ENCODE measurements at places on chromosomes 12 and 14. TPM values are rescaled to one million over a fixed set of nuclear protein-coding genes. Genes with fewer than 3 reads are reported as not detected.

The RDH12 gene
- polyA plus RNA-seq: 0.87 TPM

The DAD1 gene
- polyA plus RNA-seq: 140 TPM

The TAS2R31 gene
- 1.7 TPM for polyA plus RNA-seq

The ADGRD1 gene
- polyA plus RNA-seq: 10.5 TPM

The RD3L gene
- polyA plus RNA-seq: not detected

The MIPOL1 gene
- polyA plus RNA-seq: 4.2 TPM

The DTX1 gene
- polyA plus RNA-seq: 5.7 TPM

The NPFF gene
- polyA plus RNA-seq: not detected

The MYF5 gene
- not detected for polyA plus RNA-seq

The MRPS35 gene
- 57.9 TPM for polyA plus RNA-seq

The CLEC4D gene
- not detected for polyA plus RNA-seq

The ARMH4 gene
- polyA plus RNA-seq: 11.1 TPM

The KLRD1 gene
- polyA plus RNA-seq: 1.6 TPM

The NRXN3 gene
- polyA plus RNA-seq: 0.72 TPM

GRCh38 chr12:64088431-64089349 is 133.4 kb downstream of the KICS2 start:
- peak; percentile 51 for DNase-seq

- DNase-seq: peak; percentile 41
These were observed 26.0 kb downstream of the HSPB8 start for GRCh38 chr12:119204671-119205285.

- DNase-seq: peak; percentile 61
These were observed 768 bp downstream of the PTPN11 start for GRCh38 chr12:112419297-112420133.

GRCh38 chr12:127726671-127727315 is 540.2 kb upstream of the TMEM132C start:
- no peak for DNase-seq

- DNase-seq: no peak
These were observed 20.5 kb downstream of the OR10G2 start for GRCh38 chr14:21614240-21614639.

- DNase-seq: no peak
These were observed 2.3 kb downstream of the OTUB2 start for GRCh38 chr14:94028450-94028826.

DNA sequence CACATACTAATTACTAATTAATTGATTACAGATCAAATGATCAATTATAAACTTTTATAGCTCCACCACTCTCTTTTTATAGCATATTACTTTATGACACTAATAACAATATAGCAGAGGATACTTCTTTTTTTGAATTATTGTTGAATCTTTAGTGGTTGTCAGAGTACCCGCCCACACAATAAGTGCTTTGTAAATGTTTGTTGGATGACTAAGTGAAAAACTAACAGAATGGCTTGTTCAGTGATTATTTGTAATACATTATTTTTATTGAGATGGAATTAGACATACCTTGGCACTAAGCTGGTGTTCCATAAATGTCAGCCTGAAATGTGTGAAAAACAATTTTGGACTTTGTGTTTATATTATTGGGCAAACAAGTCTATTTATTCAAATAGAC is 670.5 kb upstream of the ATXN7L3B start:
- DNase-seq: no peak

DNA sequence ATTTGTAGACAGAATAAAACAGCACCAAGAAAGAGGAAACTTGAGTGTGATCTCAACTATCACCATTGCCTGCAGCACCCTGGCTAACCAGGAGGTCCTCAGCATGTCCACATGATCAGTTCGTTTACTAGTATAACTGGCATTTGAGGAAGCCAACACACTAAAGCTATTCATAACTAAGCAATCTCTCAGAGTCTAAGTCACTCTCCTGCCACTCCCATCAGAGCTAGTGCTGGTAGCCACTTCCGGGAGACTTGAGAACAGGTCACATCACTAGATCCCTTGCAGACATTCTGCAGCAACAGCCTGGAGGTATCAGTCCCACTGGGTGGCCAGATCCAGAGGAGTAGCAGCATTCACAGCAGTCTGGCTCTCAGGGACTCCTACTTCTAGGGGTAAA is 352.9 kb upstream of the OR4E1 start:
- no peak for DNase-seq

GRCh38 chr14:100536721-100537445 is 50.3 kb downstream of the BEGAIN start:
- no peak for DNase-seq

- no peak for DNase-seq
These were observed 1079.4 kb downstream of the TMEM121 start for GRCh38 chr14:106605548-106606448.

DNA sequence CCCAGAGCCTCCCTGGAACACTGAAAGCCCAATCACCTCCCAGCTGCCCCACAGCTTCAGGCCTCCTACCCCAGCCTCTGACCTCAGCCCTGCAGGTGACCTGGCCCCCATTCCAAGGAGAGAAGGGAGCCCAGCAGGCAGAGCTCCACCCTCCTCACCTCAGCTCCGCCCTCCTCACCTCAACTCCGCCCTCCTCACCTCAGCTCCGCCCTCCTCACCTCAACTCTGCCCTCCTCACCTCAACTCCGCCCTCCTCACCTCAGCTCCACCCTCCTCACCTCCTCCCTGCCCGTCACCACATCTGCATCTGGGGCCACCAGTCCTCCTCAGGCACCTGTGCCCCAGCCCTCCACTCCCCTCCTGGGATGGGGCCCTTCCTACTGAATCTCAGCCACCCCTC is 112.2 kb upstream of the SFSWAP start:
- no peak for DNase-seq

DNA sequence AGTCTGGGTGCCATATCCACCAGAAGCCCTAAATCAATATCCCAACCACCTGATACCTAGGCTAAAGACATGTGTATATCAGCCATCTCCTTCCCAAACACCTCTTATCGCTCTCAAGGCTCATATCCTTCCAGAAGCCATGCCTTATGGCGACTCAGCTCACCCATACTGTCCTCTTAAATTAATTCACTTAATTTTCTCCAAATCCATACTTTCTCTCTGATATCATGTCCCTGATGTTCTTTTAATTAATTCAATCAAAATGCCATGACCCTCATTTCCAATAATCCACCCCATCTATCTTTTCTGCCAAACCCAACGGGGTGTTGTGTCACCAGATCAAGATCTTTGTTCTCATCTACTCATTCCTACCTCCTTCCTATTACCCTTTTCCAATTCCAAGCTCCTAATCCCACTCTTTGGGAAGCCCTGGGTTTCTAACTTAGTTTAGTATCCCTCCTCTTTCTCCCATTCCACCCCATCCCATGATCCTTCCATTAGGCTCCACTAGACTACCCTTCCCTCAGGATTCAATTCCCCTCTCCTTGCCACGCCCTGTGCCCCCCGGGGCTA is 723 bp downstream of the ATF7 start:
- DNase-seq: no peak

DNA sequence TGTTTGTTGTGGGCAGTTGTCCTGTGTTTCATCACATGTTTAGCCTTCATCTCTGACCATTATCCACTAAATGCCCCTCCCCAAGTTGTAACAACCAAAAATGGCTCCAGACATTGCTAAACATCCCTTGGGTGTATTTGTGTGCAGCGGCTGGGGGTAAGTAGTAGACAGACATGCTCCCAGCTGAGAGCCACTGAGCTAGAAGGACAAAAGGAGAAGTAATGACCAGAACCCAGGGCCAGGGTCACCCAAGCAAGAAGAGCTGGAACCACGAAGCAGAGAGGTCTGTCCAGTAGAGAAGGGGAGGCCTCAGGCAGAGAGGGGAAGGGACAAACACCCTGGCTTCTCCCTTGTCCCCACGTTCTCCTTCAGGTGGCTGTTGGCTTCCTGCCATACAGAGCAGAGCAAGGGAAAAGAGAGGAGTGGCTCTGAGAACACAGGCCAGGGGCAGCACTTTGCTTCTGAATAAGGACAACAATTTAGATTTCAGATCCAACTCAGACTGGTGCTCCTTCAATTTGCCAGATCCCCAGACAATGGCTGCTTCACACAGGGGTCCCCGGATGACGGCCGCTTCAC is 55.2 kb downstream of the NDUFA12 start:
- DNase-seq: no peak

DNA sequence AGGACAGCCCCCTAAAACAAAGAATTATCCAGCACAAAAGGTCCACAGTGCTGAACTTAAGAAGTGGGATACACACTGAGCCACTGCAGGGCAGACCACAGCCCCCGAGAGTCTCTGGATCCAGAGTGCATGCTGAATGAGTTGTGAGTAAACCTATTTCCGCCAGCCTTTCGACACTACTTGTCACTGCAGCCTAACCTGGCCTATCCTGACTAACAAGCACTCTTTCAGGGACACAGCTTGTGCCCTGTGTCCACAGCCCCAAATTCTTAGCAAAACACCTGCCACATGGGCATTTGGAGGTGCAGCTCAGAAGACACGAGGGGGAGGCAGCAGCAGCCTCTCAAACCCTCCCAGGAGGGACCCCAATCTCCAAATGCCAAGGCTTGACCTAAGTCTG is 31.3 kb downstream of the ITPK1 start:
- DNase-seq: no peak

DNA sequence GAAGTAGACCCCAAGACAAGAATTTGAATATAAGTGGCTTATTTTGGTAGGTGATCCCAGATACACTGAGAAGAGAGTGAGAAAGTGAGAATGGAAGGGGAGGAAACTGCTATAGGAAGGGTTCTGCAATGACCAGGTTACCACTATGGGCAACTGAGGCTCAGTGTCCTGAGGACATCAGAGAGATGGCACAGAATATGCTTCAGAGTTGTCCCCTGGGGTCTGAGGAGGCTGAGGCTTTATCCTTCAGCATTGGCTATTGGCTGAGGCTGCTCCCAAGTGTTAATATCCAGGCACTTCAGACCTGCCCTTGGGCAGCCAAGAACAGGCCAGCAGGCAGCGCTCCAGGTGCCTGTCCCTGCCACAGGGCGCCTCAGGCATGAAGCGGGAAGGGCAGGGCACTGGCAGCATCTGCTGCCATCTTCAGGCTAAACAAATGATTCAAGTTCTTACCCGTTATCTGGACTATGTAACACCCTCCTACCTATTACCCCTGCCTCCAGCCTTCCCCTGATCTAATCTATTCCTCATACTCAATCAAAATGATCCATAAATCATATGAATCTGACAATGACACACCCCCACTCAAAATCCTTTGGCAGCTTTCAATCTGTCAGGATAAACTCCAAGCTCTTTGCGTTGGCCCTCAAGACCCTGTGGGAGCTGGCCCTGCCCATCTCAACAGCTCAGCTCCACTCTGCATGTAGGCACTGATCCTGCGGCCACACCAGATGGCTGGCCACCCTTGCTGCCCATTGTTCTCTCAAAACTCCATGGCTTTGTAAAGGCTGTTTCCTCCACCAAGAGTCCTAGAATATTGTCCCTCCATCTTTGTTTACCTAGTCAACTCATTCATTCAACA is 42.4 kb downstream of the CKAP4 start:
- no peak for DNase-seq

- no peak for DNase-seq
These were observed 48.7 kb downstream of the PPFIBP1 start for GRCh38 chr12:27572486-27573255.

DNA sequence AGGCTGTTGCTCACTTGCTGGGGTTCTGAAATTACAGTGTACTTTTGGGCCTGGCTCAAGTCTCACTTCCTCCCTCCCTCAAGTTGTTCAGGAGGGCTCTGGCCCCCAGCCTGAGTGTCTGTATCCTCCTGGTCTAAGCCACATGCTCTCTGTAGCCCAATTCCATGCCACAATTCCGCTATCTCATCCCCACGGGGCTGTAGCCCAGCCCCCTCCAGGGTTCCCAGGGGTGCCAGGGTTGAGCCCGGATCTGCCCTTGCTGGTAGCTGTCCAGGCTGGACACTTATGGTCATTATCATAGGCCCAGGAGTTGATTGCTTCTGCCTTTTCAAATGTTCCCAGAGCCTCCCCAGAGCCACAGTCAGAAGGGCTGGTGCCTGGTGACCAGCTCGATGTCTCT is 65.3 kb downstream of the PRIMA1 start:
- DNase-seq: no peak

- DNase-seq: no peak
These were observed 43.2 kb downstream of the IRAK3 start for GRCh38 chr12:66232263-66232662.

DNA sequence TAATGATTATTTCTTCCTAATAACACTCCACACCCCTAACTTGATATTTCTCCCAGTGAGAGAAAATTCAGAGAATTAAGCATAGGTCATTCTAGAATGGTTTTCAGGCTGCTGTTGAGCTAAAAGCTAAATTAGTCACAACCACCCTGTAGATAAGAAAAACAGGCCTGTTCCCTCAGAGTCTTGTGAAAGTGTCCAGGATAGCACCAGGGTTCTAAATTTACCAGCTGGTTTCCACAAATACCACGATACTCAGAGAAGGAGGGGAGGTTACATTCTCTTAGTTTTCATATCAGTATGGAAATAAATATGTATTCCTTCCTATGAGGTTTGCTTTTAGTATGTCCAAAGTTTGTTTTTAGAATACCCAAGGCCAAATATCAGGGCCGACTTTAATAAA is 66.0 kb upstream of the YARS2 start:
- DNase-seq: no peak

DNA sequence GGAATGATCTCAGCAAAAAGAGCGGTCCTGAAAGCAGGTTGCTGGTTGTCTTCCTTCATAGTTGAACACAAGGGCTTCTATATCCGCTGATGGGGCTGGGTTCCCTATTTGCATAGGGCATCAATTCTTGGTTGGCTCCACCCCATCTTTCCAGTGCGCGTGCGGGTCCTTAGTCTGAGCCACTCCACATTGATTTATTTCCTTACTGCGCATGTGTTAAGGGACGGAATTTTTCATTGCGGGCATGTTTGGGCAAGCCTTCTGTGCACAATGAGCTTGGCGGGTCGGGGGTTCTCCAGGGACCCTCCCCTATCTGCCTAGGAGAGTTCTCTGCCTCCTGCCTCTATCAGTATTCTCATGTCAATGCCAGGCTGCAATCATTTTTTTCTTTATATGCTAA is 21.2 kb upstream of the DLGAP5 start:
- no peak for DNase-seq

GRCh38 chr12:29980304-29980703 is 196.6 kb upstream of the TMTC1 start:
- no peak for DNase-seq

- no peak for DNase-seq
These were observed 19.0 kb upstream of the SERPINA4 start for GRCh38 chr14:94542111-94542810.

- no peak for DNase-seq
These were observed 112.9 kb downstream of the TSPAN9 start for GRCh38 chr12:3190101-3190500.

GRCh38 chr12:13117029-13117428 is 13.6 kb upstream of the GSG1 start:
- DNase-seq: no peak

GRCh38 chr12:59066445-59066844 is 146.1 kb upstream of the LRIG3 start:
- DNase-seq: no peak

DNA sequence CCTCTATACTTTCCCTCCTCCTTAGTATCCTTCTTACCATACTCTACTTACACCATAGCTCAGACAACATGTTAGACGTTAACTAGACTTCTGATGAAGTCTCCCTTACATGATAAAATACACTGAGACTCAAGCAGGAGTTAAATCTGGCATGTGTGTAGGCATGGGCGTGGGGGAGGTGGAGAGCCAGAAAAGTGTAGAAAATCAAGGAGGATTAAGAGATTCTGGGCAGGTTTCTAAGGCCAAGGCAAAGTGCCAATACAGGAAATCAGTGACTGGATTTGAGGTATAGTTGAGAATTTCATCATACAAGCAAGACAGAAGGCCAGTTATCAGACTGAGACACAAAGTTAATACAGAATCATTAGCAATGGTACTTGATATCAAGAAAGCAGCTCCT is 37.4 kb downstream of the EPS8 start:
- no peak for DNase-seq

GRCh38 chr12:43883748-43884147 is 47.9 kb downstream of the TMEM117 start:
- DNase-seq: no peak
